ENCODE measurements at places on chromosomes 16 and 17.
A peak's percentile ranks its signal among the peaks of the same experiment; 100 is the strongest.

- no peak for DNase-seq
Measured at GRCh38 chr17:64091116-64091515, 38.8 kb downstream of the ERN1 start.

DNA sequence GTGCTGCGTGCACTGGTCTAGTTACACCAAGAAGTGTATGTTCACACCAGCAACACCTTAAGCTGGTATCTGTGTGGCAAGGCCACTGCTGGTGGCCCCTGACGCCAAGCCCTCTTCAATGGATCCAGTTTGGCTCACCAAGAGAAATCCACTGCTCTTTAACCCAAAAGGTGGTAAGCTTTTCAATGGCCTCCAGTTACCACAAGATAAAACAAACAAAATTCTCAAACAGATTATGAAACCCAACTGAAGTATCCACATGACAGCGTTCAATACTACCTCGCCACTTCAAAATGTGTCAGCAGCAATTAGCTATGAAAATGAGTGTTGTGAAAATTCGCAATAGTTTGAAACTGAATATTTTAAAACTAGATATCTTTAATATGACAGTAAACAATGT lies 96.5 kb upstream of the AKTIP start:
- DNase-seq: no peak

- peak; percentile 64 for DNase-seq
Measured at GRCh38 chr16:49350265-49351095, 23.1 kb upstream of the C16orf78 start.

DNA sequence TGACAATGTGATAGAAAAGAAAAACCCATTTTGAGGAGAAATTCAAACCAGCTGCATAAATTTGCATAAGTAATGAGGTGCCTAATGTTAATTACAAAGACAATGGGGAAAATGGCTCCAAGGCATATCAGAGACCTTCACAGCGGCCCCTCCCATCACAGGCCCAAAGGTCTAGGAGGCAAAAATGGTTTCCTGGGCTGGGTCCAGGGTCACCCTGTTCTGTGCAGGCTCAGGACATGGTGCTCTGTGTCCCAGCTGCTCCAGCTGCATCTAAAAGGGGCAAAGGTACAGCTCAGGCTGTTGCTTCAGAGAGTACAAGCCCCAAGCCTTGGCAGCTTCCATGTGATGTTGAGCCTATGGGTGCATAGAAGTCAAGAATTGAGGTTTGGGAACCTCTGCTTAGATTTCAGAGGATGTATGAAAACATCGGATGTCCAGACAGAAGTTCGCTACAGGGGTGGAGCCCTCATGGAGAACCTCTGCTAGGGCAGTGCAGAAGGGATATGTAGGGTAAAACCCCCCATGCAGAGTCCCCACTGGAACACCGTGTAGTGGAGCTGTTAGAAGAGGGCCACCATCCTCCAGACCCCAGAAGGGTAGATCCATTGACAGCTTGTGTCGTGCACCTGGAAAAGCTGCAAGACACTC lies 40.6 kb downstream of the IKZF3 start:
- no peak for DNase-seq

DNA sequence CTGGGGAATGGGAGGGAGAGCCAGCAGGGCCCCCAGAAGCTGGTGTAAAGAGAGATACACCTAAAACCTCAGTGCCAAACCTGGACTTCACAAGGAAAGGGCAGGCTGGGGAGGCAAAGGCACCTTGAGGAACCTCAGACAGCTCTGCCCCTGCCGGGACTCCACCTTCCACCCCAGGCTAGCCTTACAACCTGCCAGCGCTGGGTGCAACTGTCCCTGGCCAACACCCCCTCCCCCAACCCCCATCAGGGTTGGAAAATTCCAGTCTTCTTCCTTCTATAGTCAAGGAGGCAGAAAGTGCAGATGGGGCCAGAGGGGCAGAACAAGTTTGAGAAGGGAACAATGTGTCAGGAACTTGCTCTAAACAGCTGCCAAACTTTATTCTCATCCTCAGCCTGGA lies 2.2 kb downstream of the YBX2 start:
- DNase-seq: no peak

- DNase-seq: no peak
Measured at GRCh38 chr16:56488035-56488434, 31.8 kb downstream of the BBS2 start.

- DNase-seq: no peak
Measured at GRCh38 chr16:11964761-11965551, at the start of gene TNFRSF17. TNFRSF17 (plus strand) TSS chr16:11965210; CDS start chr16:11965325, 115 bp downstream.

Data from activated naive CD4-positive, alpha-beta T cell treated with anti-CD3 and anti-CD28 coated beads, Interleukin-2, amount 10 ng/mL, durations not matched to agents 7 days and 5 days (primary cell).